Muscle of leg (tissue), 16 donors: ENCODE measurements at places on chromosomes 1 and 21.

GRCh38 chr1:147241934-147242448, 493 bp upstream of the CHD1L start:
- no peak for DNase-seq

DNA sequence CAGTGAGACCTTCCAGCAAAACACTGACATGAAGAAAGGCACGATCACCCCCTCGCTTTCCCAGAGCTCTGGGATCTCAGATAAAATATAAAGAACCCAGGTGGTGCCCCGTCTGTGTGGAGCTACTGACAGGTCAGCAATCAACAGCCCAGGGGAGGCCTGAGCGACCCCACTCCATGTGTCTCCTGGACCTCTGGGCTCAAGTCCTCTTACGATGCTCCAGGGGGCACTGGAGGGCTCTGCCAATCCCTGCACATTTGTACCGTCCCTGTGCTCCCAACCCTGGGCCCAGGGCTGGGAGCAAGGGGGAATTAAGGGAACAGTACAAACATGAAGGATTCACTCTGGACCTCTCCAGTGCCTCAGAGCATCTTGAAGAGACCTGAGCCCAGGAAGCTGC, 12.5 kb downstream of the S100A7A start:
- no peak for DNase-seq

DNA sequence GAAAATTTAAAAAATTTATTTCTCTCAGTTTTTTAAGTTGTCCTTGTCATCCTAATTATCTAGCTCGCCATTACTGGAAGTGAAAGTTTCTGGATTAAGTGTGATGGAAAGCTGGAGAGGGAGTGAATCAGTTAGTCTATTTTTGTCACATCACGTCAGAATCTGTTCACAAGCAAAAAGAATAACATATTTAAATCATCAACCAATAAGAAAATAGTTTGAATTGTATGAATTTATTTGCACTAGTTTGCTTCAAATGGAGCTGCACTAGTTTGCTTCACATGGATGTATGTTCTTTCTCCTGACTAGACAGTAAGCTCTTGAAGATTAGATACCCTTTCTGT, 22.8 kb downstream of the PHC2 start:
- DNase-seq = no peak

- DNase-seq = no peak
Measured at GRCh38 chr1:66916320-66916719, 8.3 kb downstream of the DNAI4 start.

GRCh38 chr1:58979677-58980076, 195.8 kb upstream of the JUN start:
- DNase-seq = no peak

GRCh38 chr1:208085655-208086515, 158.3 kb downstream of the PLXNA2 start:
- peak; percentile 57 for DNase-seq

GRCh38 chr1:219476116-219476515, 136.8 kb downstream of the ZC3H11B start:
- no peak for DNase-seq

DNA sequence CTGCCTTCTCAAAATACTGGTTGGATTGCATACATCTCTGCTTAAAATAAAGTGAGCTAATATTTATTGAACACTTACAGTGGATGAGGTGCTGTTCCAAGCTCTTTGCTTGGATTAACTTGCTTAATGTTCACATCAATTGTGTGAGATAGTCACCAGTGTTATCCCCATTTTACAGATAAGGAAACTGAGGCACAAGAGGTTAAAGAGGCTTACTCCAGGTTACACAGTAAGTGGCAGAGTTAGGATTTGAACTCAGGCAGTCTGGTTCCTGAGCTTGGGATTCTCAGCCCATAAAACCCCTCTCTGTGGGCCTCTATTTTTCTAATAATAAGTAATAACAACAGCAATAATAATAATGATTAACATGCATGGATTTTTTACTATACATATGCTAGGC, 13.6 kb upstream of the FAAH start:
- no peak for DNase-seq

DNA sequence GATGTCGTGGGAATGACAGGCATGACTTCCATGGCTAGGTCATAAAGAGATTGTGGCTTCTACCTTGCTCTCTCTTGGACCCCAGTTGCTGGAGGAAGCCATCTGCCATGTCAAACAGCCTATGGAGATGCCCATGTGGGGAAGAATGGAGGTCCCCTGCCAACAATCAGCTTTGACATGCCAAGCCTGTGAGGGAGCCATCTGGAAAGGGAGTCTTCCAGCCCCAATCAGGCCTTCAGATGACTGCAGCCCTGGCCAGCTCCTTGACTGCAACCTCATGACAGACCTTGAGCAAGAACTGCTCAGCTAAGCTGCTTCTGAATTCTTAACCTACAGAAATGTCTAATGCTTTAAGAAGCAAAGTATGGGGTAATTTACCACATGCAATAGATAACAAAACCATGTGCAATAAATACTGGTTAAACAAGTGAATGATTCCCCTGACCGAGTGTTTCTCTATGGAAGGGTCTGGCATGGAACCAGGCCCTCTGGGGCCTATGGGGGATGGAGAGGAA, 187.1 kb downstream of the HIVEP3 start:
- no peak for DNase-seq

DNA sequence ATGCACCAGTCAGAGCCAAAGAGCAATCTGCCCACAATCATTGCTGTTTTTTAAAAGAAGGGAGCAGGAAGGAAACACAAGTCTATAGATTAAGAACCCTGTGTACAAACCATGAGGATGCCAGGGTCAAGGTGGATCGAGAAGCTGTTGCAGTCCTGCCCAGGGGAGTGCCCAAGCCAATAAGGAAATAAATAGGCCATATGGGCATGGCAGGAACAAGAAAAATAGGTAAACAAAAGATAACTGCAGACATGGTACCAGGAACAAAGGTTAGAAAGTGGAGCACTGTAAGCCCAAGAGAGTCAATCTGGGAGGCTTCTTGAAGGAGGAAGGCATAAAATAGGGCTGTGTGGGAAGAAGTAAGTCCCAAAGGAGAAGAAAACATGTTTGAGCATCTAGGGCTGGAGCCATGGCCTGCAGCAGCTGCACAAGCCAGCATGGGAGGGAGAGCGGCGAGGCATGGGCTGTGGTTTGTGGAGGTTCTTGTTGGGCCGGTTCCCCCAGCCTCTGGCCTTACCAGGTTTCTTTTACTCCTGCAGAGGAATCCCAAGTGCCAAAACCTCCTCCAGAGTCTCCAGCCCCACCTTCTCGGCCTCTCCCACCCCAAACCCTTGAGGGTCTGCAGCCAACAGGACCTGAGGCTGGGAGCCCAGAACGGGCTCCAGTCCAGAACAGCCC, 13.6 kb downstream of the INAVA start:
- DNase-seq = no peak

- peak; percentile 100 for DNase-seq
Measured at GRCh38 chr1:185156854-185157598, at the start of the genes SWT1 and TRMT1L. TSS of gene SWT1 (plus strand) at chr1:185157167. CDS start at chr1:185160842, 3,675 bp downstream. TSS of gene TRMT1L (minus strand) at chr1:185156953. CDS start at chr1:185156712, 241 bp downstream.

GRCh38 chr1:52554267-52554640, 1.4 kb upstream of the TUT4 start:
- DNase-seq = no peak
